Sciatic nerve (tissue), 2 donors: ENCODE measurements at places on chromosomes 1 and 21.

DNA sequence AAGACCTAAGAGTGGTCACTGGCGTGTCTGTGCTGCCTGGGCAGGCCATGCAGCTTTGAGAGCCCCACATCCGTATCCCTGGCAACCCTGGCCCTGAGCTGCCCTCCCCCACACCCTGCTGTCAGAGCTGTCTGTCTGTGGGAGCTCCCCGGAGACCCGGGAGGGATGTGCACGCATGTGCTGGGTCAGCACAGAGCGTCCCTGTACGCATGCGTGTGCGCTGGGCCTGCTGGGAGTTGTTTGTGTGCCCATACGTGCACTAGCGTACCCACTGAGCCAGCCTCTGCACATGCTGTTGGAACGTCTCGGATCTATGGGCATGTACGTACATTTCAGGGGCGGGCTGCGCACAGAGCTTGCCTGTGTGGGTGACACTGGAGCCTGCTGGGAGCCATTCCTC lies 89.3 kb downstream of the EPHB2 start:
- DNase-seq = no peak

GRCh38 chr1:15650433-15650832 lies 33.2 kb downstream of the DDI2 start:
- DNase-seq = no peak

DNA sequence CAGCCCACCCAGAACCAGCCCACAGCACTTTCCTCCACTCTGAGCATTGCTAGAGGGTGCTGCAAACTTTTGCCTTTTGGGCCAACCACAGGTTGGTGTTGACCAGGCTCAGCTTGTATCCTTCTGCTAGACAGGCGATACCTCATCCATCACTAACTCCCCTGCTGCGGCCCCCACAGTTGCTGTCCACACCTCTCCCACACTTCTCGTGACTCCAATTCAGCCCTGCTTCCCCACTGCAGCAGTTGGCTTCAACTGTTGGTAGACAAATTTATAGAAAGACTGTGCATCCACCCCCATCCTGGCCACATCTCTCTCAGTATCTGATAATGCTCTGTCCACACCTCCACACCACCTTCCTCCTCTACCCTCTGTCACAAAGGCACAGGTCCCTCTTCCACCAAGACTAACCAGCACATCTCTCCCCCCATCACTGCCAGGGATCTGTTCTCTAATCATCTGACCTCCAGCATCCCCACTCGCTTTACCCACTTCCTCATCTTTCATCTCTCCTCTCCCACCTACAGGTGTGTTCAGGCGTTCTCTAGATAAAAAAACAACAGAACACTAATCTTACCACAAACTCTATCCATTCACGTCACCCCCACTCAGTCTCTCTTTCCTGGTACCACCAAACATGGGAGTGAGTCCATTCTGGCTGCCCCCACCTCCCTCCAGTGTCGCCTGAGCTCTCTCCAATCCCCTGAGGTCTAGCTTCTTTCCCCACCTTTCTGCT lies 15.8 kb upstream of the SLC25A44 start:
- DNase-seq = no peak

GRCh38 chr1:114075105-114075504 lies 78.6 kb downstream of the SYT6 start:
- no peak for DNase-seq
